A549 treated with DMSO at 1 μM for 4 hours (cell line): ENCODE measurements at places on chromosomes 3 and 15. TPM values are rescaled to one million over a fixed set of nuclear protein-coding genes. Genes with fewer than 3 reads are reported as not detected.

CAV3 gene
- total RNA-seq = not detected in 5 replicates

DLL4 gene
- 0.40 to 0.63 TPM (median 0.51 TPM) in 5 replicates for total RNA-seq

STRIT1 gene
- not detected in 5 replicates for total RNA-seq

JMJD7 gene
- 2.9 to 4.5 TPM (median 3.6 TPM) in 5 replicates for total RNA-seq

PLOD2 gene
- total RNA-seq = 114 to 189 TPM (median 153 TPM) in 5 replicates

TTBK2 gene
- 1.4 to 2.7 TPM (median 2.5 TPM) in 5 replicates for total RNA-seq
